Renal cortical epithelial cell (primary cell): ENCODE measurements at places on chromosomes 2 and 18. TPM values are rescaled to one million over a fixed set of nuclear protein-coding genes. Genes with fewer than 3 reads are reported as not detected.
A peak's percentile ranks its signal among the peaks of the same experiment; 100 is the strongest.

Gene MEP1B
- total RNA-seq = not detected in 2 replicates

- DNase-seq = peak; percentile 85
These were observed 40.3 kb downstream of the CYB5A start for GRCh38 chr18:74251297-74252038.

Gene LYPD1
- 9.6 and 20.7 TPM in 2 replicates for total RNA-seq

DNA sequence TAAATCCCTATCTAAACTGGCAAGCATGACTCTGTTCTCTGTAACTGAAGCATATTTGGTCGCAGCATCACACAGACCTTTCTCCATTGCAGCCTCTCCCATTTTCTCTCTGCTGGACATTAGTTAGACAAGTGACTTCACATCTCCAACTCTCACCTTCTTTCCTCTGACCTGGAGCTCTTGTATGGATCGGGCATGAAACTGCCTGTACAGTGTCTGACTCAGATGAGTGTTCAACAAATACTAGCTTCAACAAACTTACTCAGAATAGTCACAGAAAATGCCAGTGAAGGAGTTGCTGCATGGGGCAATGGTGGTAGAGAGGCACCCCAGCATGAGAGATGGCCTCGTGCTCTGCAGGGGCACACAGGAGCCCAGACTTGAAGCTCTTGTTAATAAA lies 104.7 kb upstream of the COPS8 start:
- no peak for DNase-seq

GRCh38 chr2:69524799-69525198 lies 87.6 kb upstream of the NFU1 start:
- DNase-seq = no peak

DNA sequence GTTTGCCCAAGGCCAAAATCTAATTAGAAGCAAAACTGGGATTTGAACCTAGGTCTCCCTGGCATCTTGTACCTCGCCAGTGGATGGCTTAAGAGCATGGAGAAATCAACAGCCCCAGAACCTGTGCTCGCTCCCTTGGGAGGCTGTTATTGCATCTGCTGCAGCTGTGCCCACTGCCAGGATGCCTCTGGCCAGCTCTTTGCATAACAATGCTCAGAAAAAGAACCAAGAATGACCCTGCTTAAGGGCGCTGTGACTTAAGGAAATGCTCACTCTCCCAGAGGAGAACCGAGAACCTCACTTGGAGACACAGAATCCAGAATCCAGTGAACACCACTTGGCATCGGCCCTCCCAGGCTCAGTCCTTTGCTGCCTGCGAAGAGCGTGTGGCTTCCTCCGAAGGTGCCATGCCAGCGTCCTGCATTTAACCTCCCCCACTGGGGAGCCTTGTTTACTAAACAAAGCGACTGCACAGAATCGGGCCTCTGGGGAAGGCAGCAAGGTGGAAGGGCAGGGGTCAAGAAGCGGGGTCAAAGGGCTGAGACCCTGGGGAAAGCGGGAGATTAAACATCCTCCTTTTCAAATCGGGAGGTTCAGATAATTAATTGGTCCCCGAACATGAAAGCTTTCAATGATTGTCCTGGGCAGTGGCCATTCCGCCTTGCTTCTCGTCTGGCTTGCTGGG lies 71.0 kb upstream of the BOD1L2 start:
- DNase-seq = no peak

- no peak for DNase-seq
These were observed 240.1 kb downstream of the ACKR3 start for GRCh38 chr2:236809716-236810115.

- no peak for DNase-seq
These were observed 773.5 kb downstream of the CPS1 start for GRCh38 chr2:211329882-211330281.

GRCh38 chr2:200864176-200865034 lies at the start of gene CLK1:
Gene CLK1 (minus strand): TSS chr2:200864658. CDS start chr2:200861862, 2,796 bp downstream.
- DNase-seq = peak; percentile 82

DNA sequence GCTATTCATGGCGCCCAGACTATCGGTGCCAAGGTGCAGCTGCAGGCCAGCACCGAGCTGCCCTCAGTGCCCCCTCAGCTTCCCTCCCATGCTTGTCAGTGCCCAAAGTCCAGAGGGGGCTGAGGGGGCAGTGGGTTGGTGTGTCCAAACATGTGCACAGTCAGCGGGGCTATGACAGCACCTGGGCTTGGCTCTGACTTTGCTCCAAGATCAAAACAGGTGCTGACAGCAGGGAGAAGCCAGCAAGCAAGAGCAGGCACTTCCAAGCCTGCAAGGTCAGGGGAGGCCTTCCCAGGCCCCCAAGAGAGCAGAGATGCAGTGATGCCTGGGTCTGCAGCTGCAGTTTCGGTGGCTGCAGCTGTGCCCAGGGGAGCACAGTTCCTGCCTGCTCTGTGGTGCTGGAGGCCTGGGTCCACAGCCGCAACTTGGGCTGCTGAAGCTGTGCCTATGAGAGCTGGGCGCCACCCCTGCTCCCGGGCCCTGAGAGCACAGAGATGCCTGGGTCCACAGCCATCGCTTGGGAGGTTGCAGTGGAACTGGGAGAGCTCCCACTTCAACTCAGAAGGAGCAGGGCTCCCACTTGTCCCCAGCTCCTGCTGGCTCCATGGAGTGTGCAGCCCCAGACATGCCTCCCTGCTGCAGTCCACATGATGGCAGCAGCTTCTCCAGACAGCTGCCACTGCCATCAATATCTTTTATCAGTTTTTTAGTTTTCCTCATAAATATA lies 775.3 kb upstream of the POU3F3 start:
- DNase-seq = no peak

DNA sequence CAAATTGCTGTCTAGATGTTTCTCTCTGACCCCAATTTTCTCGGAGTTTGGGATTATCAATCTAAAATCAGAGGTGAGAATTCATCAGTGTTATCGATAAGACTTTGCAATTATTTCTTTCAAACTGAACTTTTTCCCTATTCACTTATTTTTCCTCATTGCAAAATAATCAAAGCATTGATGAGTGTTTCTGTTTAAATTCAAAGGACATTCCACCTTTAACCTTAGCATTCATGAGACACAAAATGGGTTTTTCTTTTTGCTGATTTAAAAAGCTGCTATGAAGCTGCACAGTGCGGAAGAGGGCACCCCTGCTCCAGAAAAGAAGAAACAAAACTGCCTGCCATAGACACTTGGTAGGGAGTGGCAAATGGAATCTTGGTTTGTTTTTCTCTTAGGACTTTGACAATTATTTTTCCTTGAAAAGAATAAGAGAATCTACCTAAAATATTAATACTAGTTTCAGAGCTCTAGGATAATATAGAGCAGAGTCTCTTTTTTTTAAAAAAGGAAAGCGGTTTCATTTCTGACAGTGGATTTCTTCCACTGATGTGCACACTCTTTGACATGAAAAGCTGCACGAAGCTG lies 203.4 kb downstream of the TGIF1 start:
- no peak for DNase-seq
